ENCODE measurements at places on chromosomes 1 and 21. TPM values are rescaled to one million over a fixed set of nuclear protein-coding genes. Genes with fewer than 3 reads are reported as not detected.

Gene SPATA1
- 1.3 TPM for total RNA-seq

Gene HCN3
- 12.2 TPM for total RNA-seq

Gene COL11A1
- total RNA-seq = 0.31 TPM

Gene PDIK1L
- total RNA-seq = 12.9 TPM

All from A673 (cell line).